ENCODE measurements at places on chromosomes 2 and 18.

DNA sequence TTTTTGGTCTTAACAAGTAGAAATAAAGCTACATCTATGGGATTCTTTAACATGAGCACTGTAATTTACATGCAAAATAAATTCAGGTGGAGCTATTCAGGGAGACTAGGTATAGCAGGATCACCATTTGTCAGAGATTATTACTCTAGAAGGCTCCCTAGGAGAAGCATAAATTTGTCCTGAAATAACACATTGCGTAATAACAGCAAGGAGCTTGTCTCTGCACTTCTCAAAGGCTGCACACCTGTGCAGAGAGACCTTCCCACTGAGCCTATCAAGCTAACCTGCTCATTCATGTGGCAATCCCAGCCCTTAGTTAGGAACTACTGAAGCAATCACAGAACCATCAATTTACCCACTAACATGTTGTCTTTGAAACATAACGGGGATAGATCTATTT lies 437.4 kb upstream of the MC4R start:
- no peak for DNase-seq

DNA sequence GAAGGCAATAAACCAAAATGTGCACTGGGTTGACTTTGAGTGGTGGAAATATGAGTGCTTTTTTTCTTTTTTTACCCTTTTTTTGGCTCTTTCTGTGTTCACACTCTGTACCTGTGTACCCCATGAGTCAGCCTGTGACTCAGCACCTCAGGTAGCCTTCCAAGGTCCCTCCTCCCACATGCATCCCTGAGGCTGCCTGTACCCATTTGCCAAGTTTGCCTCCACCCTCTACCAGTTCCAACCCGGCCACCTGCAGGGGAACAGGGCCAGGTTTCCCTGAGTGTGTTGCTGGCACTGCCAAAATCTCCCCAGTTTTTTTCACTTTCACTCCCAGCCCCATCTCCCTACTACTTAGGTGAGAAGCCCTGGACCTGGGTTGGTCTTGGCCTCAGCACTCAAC lies 14.0 kb downstream of the CXCR1 start:
- DNase-seq, result no peak

GRCh38 chr2:157438863-157439823 lies 4.7 kb downstream of the CYTIP start:
- DNase-seq, result no peak

- no peak for DNase-seq
These were observed 73.9 kb downstream of the EMILIN2 start for GRCh38 chr18:2920546-2921343.

- DNase-seq, result no peak
These were observed 343.1 kb downstream of the CELF4 start for GRCh38 chr18:37222354-37222998.

DNA sequence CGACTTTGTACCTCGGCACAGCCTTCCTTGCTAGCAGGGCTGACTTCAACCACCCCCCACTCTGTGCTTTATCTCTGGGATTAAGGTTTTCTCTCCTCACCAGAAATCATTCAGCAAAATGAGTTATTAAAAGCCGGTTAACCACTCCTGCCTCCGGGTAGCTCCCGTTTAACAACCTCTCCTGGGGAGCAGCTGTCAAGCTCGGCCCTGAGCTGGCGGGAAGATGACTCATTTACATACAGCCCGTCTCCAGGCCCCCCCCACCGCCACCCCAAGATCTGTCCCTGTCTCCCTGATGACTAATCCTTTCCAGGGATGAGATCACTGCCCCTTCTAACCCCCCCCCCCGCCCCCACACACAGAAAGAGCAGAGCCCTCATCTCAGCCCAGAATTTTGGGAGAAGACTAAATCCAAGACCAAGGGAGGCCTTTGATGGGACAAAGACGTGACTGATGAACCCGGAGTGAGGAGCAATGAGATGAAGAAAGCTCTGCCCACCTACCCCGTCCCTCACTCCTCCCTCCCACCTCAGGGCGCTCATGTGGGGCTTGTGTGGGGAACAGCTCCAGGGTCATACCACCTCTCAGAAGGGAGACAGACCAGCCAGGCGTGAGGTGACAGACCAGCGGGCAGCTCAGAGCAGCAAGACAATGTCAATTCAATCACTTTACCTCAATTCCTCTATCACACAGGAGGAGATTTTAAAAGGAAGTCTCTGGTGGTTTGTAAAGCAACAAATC lies 131.4 kb downstream of the MSH2 start:
- DNase-seq, result no peak

GRCh38 chr18:45254709-45255082 lies 360.6 kb upstream of the SLC14A2 start:
- DNase-seq, result no peak

DNA sequence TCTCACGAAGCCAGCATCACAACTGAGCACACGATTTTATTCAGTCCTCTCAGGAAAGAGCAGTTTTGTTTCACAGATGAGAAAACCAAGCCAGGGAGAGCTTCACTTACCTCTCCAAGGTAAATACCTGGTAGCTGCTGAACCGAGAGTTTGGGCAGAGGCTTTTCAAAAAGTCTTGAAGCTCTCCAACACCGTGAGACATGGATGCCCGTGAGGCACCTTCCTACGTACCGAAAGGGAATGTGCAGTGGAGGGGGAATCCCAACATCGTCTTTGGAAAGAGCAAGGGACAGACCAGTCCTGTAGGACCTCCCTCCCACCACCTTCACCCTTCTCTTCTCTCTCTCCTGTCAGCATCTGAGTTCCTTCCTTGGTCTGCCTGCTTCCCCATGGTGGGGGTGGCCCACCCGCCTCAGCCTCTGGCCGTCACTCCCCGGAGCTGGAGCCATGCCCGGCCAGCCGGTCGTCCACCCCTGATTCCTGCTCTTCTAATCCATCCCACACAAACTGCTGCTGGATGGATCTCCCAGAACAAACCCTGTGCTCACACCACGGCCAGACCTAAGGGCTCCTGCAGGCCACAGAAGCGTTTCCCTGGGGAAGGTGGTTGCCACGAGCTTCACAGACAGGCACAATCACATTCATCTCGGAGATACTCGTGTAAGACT lies 97.3 kb upstream of the SNTG2 start:
- DNase-seq, result no peak

DNA sequence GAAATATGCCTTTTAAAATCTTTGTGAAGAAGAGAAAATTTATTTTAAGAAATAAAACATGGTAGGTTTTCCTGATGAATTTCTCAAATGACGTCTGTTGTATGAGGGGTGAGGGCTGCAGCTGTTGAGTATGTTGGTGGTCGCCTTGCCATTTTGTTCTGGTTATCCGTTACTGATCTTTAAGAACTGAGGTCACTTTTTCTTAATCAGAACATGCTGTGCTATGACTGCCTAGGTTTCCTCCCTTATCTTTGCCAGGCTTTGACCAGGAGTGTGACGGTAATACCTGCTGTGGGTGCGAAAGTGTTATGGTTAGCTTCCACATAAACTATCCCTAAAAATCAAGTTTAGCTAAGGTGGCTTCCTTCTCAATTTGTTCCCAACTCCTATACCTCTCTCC lies 176.9 kb downstream of the DIS3L2 start:
- no peak for DNase-seq

- DNase-seq, result no peak
These were observed 28.4 kb downstream of the MCEE start for GRCh38 chr2:71101656-71102055.

All from activated CD4-positive, alpha-beta T cell treated with anti-CD3 and anti-CD28 coated beads, Interleukin-2, amount 50 U/mL, for 24 hours (primary cell).